ENCODE measurements at places on chromosomes 4 and X.
A peak's percentile ranks its signal among the peaks of the same experiment; 100 is the strongest.

GRCh38 chr4:77619408-77619807 lies 13.8 kb downstream of the CXCL13 start:
- no peak for DNase-seq

- no peak for DNase-seq
These were observed 149.6 kb downstream of the ENPP6 start for GRCh38 chr4:184067931-184068554.

GRCh38 chr4:8210616-8211015 lies 11.5 kb downstream of the SH3TC1 start:
- DNase-seq, result no peak

DNA sequence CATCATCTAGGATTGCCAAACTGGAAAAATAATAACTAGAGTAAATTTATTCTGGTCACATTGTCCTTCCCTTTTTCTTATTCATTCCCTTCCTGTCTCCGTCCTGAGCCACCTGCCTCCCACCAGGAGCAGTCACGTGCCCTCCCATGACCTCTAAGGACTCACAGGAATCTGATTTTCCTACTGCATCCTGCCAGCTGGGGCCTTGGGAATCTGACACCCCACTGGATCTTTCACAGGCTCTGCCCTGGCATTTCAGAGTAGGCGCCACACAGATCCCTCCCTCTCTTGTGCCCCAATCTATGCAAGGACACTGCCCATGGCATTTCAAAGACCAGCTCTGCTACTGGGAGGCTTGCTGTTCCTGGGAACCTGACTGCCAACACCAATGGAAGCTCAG lies 520.5 kb downstream of the PPARGC1A start:
- no peak for DNase-seq

DNA sequence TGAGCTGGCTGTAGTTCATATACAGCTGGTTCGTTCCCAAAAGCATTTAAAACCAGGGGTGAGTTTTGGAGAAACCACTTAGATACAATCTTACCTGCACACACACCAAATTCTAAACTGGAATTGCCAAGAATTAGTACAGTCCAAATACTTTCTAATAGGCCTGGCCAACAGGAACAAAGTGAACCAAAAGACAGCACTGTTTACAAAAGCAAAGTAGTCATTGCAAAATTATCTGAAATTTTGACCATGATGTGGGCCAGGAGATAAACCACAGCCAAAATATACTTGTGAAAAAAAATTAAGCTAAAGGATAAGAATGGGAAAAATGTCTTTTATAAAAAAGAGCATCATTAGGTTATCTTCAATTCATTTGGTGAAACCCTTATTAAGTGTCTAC lies 37.9 kb upstream of the NAP1L5 start:
- DNase-seq, result no peak

- no peak for DNase-seq
These were observed 541.9 kb upstream of the BOD1L1 start for GRCh38 chr4:14169460-14169859.

- no peak for DNase-seq
These were observed 645 bp downstream of the APLN start for GRCh38 chrX:129653971-129654651.

DNA sequence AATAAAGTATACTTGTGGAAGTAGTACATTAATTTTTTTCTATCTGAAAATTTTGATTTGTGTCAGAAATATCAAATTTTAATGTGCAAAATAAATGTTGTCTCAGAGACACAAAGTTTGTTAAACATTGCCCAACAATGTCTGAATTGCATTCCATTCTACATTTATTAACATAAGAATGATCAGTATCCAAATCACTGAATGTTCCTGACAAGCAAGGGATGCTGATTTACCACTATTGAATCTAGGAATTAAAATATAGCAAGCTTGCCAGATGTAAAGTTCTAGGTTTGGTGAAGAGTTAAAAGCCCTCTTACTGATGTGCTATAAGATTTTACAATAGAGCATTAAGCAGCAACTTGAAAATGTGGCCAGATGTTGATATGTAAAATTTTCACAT lies 489.2 kb upstream of the CTSO start:
- DNase-seq, result no peak

DNA sequence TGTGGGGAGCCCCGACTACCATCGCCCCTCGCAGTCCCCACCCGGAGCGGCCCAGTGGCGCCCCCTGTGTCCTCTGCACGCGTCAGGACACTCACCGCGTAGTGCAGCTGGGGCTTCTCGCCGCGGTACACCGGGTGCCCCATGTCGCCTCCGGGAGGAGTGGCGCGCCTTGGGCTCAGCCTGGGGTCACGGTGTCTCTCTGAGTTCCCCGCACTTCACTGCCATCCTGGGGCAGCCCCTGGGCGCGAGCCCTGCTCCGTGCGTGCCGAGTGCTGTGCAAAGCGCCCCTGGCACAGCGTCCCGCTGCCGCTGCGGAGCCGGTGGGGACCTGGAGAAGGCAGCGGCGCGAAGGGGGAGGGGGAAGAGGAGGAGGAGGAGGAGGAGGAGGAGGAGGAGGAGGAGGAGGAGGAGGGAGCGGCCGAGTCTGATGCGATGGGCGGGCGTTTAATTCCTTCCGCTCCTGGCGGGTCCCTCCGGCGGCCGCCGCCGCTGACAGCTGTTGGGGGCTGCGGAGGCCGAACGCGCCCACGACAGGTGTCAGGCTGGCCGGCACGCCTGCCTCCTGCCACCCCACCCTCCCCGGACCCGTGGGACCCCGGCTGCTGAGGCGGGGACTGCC lies 134.3 kb downstream of the AMELX start:
- DNase-seq, result no peak

- no peak for DNase-seq
These were observed 22.5 kb downstream of the MMGT1 start for GRCh38 chrX:135951291-135951690.

DNA sequence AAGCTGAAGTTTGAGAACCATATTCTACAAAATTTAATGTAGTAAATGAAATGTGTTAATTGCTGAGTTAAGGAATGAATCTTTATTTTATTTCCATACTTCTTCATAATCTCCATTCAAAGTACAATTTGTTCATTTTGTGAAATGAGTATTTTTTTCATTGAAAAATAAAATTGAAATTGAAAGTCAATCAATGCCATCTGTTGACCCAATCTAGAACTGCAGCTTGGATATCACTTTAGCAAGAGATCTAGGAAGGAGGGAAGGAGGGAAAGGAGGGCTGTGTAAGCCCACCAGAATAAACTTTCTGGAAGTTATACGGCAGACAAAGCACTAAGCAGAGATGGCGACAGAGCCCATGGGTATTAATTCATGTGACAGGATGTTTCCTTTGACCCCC lies 128.4 kb downstream of the ZMAT1 start:
- DNase-seq, result no peak

DNA sequence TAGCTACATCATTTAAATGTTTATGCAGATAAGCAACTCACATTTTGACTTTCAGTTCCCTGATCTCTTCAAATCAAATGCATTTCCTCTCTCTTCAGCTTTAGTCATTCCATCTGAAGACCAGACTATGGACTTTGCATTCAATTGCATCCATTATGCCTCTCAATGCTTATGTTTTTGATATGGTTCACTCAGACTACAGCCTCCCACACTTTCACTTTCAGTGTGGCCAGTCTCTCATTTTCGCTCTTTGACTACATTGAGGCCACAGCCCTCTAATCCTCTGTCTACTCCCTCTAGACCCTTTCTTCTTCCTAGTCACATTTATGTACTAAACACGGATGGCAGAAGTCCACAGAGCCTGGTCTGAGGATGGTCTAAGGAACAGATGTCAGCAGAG lies 24.5 kb upstream of the VEGFC start:
- DNase-seq, result no peak

GRCh38 chrX:574251-574650 lies 56.3 kb upstream of the SHOX start:
- no peak for DNase-seq

DNA sequence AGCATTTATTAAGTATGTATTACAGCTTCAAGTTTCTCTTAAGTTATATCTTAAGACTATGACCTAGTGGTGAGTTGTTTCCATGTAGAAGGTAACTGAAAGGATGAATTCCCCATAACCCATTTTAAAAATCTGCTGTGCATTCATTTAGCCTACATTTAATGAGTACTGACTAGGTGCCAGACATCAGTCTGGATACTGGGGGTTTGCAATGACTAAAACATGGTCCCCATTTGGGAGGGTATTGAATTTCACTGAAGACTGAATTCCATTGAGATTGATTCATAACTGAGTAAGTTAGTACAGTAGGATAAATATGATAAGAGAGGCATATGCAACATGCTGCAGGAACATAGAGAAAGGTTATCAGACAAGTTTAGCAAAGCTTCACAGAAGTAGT lies 241.5 kb downstream of the FRAS1 start:
- no peak for DNase-seq

GRCh38 chr4:188160406-188160805 lies 21.2 kb downstream of the TRIML1 start:
- no peak for DNase-seq

- DNase-seq, result no peak
These were observed 6.5 kb downstream of the ATP5ME start for GRCh38 chr4:667545-667925.

DNA sequence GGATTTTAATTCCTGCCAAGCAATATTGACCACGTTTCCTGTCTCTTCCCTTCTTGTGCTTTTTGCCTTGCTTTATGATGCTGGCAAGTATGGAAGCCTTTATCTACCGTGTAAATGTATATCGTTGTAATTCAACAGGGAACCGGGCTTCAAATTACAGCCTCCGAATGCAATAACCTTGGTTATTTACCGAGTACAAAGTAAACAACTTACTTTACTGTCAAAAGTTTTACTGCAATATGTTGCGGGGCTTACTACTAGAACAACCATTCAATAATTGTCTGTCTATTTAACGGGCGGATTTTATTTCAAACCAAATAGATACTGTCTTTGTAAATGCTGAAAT lies 73.1 kb downstream of the PALLD start:
- no peak for DNase-seq

DNA sequence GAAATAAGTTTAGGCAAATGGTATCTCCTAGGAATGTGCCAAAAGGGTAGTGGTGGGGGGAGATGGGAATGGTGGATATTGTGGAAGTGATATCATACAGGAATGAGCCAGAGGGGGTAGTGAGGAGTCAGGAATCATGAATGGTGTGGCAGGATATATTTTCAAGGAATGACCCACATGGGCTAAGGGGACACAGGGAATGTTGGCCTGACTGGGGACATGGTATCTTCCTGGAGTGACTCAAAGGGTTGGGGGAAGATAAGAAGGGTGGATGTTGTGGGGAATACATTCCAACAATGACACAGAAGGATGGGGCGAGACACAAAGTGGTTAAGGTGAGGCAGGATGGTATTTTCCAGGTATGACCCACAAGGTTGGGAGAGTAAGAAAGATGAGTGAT lies 60.6 kb downstream of the MAOA start:
- no peak for DNase-seq

GRCh38 chr4:110042545-110043517 lies 130.1 kb downstream of the EGF start:
- no peak for DNase-seq

DNA sequence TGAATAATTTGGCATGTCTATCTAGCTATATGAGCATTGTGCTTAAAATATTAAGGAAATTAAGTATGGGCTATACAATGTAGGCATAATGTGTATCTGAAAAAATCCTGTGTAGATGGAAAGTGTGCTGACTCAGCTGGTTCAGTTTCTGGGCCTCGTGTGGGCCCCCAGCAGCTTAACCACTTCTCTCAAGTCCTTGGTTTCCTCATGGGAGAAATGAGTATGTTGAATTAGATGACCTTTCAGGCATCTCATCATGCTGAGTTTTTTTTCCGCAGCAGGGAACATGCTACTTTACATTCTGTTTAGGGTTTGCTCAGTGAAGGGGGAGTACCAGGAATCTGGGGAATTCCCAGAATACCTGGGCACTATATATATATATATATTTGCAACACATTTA lies 30.5 kb downstream of the RHOH start:
- peak; percentile 63 for DNase-seq

DNA sequence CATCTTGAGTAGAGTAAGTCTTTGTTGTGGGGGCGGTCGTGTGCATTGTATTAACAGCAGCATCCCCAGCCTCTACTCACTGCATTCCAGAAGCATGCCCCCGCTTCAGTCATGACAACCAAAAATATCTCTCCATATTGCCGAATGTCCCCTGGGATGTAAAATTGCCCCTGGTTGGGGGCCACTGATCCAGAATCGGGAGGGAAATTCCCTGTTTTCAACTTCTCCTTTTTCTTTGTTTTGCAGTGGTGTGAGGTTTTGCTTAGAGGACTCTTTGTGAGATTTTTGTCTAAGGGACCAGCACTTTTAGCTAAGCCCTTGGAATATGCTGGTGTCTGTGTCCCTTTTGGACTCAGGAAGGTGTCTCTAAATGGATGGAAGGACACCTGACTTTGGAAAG lies 3.0 kb upstream of the IL13RA1 start:
- no peak for DNase-seq

GRCh38 chr4:180058691-180059215 lies 2184.4 kb upstream of the TENM3 start:
- DNase-seq, result no peak

DNA sequence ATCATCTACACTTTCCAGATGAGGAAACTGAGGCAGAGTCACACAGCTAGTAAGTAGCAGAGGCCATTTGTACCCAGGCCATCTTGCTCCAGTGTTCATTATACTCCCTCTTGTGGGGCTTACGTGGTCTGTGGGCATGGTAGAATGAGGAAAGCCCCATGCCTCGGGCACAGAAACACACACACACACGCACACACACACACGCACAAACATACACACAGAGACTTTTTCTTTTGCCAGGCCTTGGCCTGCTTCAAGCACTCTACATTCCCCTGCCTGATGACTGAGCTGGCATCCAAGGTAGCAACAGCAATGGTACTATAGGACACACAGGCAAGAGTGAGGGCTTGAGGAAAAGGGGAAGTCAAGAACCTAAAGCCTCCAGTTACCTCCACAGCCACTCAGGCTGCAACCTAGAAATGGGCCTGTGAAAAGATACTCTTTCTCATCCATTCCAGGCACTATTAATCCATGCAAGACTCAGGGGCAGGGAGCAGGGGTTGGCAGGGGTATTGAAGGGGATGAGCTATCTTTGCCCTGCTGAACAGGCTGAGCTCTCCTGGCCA lies 43.6 kb downstream of the STARD8 start:
- DNase-seq, result no peak

DNA sequence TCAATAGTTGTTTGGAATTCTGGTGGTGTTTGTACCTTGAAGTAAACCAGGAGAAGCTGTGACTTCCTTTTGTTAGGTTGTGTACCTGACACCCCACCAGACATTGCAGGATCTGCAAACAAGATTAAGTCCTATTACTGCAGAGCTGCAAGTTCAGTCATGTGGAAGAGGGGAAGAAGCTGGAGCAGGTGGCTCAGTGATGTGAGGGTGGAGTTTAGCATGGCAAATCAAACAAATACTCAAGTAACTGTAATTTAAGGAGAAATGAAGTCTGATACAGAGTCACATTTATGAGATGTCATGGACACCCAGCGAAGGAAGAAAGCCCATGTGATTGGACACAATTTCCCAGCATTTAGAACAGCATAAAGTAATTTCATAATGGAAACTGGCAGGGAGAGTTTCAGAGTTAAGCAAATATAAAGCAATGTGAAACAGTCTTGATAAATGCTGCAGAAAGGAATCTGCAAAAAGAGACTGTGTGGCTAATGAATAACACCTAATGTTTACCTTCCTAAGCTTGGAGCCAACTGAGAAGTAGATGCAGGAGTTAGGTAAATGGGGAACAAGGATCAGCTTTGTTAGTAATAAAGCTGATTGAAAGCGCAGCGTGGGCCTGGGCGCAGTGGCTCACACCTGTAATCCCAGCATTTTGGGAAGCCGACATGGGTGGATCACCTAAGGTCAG lies 249.1 kb downstream of the GBA3 start:
- no peak for DNase-seq

GRCh38 chr4:138996090-138996489 lies 19.5 kb upstream of the NOCT start:
- no peak for DNase-seq

- DNase-seq, result no peak
These were observed 177.5 kb downstream of the ENOX2 start for GRCh38 chrX:130725519-130725918.

Data from stimulated activated CD4-positive, alpha-beta T cell treated with anti-CD3 and anti-CD28 coated beads, Interleukin-2, amount 100 ng/mL, for 4 hours (primary cell).